ENCODE measurements at places on chromosomes 16 and 17. TPM values are rescaled to one million over a fixed set of nuclear protein-coding genes. Genes with fewer than 3 reads are reported as not detected.

DHX58 gene
- total RNA-seq, result 40.4 TPM

CDH16 gene
- not detected for total RNA-seq

TRIM16 gene
- 20.6 TPM for total RNA-seq

CCL7 gene
- total RNA-seq, result not detected

GAS2L2 gene
- 3.1 TPM for total RNA-seq

ITGAX gene
- 188 TPM for total RNA-seq

NFATC2IP gene
- 38.4 TPM for total RNA-seq

SCARF1 gene
- 37.4 TPM for total RNA-seq

SLC47A1 gene
- 18.6 TPM for total RNA-seq

KRTAP1-5 gene
- not detected for total RNA-seq

MYH2 gene
- total RNA-seq, result 0.06 TPM

KRTAP3-1 gene
- not detected for total RNA-seq

CIAPIN1 gene
- total RNA-seq, result 37.0 TPM

LDHD gene
- total RNA-seq, result 13.2 TPM

ZPBP2 gene
- not detected for total RNA-seq

TPSG1 gene
- total RNA-seq, result 2.9 TPM
